ENCODE measurements at places on chromosomes 7 and 10. TPM values are rescaled to one million over a fixed set of nuclear protein-coding genes. Genes with fewer than 3 reads are reported as not detected.
A peak's percentile ranks its signal among the peaks of the same experiment; 100 is the strongest.

DNA sequence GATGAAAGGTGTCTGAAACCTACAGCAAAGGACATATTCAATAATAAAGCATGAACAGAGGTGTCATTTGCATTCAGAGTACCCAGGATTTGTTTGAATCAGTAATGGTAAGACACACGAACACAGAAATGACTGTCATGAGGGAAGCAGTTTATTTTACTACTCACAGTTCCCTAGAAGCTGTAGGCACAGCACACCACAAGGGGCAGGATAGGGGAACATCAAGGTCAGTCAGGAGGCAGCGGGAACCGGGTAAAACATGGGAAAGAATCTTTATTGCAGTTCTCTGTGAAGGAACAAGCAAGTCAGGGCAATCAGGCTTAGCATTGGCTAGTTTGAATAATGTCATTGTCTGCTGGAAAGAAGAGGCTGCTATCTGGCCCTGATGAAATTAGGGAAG lies 70.2 kb upstream of the PDSS1 start:
- no peak for DNase-seq

DNA sequence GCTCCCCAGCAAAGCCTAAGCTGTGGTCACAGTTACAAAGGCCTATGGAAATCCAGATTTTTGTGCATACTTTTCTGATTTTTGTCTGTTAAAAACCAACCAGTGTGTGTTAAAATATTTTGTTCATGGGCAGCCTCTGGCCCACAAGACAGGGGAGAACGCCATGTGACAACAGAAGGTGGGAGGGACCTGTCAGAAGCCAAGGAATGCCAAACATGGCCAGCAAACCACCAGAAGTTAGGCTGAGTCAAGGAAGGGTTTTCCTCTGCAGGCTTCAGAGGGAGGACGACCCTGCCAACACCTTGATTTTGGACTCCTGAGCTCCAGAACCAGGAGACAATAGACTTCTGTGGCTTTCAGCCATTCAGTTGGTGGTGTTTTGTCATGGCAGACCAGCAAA lies 127.3 kb downstream of the CUL2 start:
- DNase-seq = no peak

GRCh38 chr10:113626809-113627355 lies 37.0 kb downstream of the NRAP start:
- DNase-seq = no peak

VGF gene
- not detected for total RNA-seq

TACC2 gene
- 11.2 TPM for total RNA-seq

NPFFR1 gene
- total RNA-seq = not detected

DNA sequence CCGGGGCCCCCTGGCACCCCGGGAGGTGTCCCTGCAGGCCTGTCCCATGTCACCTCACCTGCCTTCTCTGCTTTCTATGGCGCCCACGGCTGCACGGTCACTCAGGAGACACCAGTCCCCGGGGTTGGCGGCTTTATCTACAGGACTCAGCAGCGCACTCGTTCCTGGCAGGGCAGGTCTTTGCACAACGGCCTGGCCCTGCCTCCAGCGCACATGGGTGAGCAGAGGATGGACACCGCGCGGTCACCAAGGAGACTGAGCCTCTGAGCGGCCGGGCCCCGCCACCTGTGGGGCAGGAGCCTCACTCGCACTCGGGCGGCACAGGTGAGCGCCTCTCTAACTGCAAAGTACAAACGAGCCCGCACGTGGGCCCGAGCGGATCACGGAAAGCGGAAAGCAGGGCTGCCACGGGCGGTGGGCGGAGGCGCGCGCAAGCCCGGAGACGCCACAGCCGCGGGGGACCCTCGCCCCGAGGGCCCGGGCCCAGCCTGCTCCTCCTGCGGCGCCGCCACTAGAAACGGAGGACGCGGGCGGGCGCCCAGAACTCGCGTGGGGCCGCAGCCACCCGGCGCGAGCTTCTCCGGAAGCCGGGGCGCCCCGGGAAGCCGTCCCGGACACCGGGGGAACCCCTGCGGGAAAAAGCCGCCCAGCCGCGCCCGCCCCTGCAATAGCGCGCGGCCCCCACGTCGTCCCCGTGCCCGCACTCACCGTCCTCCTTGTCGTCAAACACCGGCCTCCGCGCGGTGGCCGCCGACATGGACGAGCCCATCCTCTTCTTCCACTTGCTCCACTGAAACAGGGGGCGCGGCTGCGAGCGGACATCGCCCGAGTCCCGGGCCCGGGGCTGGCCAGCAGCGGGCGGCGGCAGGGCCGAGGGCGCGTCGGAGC lies 642 bp downstream of the STK32C start:
- DNase-seq = no peak

DNA sequence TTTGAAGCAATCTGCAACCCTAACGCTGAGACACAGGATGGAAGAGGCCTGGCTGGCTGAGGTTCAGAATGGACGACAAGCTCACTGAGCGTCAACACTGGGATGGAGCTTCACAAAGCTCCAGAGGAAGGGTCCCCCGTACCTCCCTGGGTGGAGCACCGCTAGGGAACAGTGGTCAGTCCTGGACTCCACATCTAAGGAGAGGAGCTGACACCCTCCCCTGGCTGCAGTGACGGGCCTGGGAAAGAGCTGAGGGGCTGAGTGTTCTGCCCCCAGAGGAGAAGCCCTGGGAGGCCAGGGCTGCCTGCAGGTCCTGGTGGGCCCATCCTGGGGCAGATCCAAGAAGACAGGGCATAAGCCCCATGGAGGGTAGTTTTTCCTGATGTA lies 146.2 kb downstream of the ARHGAP22 start:
- peak; percentile 25 for DNase-seq

- peak; percentile 95 for DNase-seq
Observed at GRCh38 chr7:105776068-105776790, 100.2 kb downstream of the ATXN7L1 start.

GRCh38 chr7:12052211-12052610 lies 158.9 kb upstream of the TMEM106B start:
- DNase-seq = no peak

DNA sequence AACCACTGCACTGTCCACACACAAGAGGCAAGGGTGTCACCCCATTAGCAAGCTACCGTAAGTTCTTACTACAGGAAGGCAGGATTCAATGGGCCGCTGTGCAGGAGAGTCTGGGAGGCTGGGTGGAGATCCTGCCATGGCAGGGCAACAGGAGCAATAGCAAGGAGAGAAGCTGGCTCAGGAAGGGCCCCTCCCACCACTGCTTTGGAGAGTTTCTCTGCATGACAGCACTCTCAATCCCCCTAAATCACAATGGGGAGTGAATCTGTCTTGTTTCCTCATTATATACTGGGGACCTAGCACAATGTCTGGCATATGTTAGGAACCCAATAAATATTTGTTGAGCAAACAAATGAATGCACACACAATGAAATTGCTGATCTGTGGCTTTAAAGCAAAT lies 83.2 kb upstream of the SFMBT2 start:
- no peak for DNase-seq

- DNase-seq = no peak
Observed at GRCh38 chr10:70634011-70634410, 31.5 kb upstream of the PRF1 start.

GRCh38 chr10:113297226-113297625 lies 255.6 kb upstream of the HABP2 start:
- peak; percentile 84 for DNase-seq

OR2A42 gene
- total RNA-seq = not detected

DNAH11 gene
- total RNA-seq = 13.1 TPM

ELN gene
- total RNA-seq = not detected

DNA sequence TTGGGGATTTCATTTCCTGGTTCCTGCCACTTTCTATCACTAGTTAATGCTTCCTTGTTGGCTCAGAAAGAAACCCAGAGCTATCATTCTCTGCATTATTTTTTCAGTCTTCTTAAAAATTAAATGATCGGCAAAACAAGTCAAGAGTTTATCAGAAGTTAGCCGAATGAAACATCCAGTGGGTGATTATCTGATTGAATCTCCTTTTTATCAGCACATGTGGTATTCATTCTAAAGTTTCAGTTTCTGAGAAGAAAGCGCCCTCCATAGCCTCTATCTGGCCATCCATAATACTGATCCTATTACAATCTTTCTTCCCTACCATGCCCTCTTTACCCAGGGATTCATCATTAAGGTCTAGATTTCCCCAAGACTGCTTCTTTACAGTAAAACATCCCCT lies 71.8 kb downstream of the OSBPL3 start:
- no peak for DNase-seq

SLC18A2 gene
- not detected for total RNA-seq

ASB15 gene
- total RNA-seq = 1.4 TPM

DNA sequence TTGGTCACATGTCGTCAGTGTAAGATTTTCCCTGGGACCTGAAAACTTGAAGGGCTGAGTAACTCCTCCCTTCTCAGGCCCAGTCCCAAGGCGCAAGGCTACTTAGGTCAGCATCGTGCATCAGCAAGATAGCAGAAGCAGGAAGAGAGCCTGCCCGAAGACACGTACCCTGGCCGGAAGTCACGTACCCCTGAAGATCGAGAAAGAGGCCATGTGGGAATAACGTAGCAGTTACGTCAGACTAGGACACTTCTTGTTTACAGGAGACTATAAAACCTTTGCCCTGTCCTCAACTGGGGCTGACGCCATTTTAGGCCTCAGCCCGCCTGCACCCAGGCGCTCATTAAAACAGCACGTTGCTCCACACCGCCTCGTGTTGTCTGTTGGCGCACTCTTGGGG lies 114.3 kb upstream of the GALNT17 start:
- no peak for DNase-seq

HOGA1 gene
- total RNA-seq = not detected

- no peak for DNase-seq
Observed at GRCh38 chr7:117872561-117873309, 506 bp downstream of the CTTNBP2 start.

- DNase-seq = peak; percentile 21
Observed at GRCh38 chr7:84277628-84278224, 83.1 kb upstream of the SEMA3A start.

DNA sequence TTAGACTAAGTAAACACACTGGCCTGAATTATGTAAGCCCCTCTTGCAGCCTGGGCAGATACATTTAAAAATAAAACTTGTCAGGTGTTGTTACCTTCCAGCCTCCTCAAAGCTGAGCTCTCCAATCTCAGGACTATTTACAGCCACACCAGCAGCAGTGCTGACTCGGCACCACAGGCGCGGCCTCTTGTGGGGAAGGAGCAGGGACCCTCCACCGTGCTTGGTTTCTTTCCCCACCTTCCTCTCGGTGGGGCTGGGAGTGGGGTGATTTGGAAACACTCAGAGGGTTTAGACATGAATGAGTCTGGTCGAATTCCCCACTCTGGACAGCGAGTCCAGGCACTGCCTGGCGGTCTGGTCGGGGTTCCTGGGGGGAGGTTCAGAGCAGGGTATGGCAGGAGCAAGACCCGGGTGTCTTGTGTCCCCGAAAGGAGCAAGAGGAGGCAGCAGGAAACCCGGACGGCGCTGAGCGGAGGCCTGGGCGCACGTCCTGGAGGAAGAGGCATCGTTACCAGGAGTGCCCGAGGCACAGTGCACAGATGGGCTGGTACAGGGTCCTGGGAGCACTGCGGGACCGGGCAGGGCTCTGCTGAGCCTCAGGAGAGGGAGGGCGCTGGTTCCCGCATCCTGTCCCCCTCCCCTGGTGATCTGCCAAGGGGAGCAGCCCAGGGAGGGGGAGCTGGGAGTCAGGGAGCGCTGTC lies 29.2 kb upstream of the CFAP46 start:
- DNase-seq = no peak

- no peak for DNase-seq
Observed at GRCh38 chr7:34451923-34452322, 206.1 kb upstream of the NPSR1 start.

GRCh38 chr7:140317597-140317996 lies 80.7 kb downstream of the SLC37A3 start:
- DNase-seq = no peak

SMKR1 gene
- not detected for total RNA-seq

DNA sequence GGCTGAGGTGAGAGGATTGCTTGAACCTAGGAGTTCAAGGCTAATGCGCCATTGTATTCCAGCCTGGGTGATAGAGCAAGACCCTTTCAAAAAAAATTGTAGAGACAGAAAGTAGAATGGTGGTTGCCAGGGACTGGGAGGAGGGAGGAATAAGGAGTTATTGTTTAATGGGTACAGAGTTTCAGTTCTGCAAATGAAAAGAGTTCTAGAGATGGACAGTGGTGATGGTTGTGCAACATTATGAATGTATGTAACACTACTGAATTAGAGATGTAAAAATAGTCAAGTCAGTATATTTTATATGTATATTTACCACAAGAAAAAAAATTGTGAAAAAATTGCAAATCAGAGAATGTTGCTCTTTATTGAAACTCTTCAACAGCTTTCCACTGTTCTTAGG lies 266.5 kb upstream of the NPY start:
- DNase-seq = no peak

PON2 gene
- total RNA-seq = 136 TPM

DNA sequence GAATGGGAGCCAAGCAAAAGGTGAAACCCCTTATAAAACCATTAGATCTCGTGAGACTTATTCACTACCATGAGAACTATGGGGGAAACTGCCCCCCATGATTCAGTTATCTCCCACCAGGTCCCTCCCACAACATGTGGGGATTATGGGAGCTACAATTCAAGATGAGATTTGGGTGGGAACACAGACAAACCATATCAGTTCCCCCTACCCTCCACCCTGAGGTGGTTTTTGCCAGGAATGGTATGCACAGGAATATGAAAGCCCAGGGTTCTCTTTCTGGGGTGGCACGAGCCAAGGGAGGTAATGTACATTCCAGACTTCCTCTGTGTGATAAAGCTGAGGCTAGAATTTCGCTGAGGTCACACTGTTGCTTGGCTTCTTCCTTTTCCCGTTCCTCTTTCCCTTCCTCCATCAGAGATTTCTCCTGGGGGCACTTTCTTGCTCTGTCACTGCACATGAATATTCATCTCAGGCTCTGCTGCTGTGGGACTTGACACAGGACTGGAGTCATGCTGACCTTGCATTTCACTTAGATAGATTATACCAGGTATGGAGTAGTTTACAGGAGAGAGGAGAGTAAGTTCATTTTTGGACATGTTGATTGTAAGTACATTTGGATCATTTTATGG lies 347.0 kb upstream of the MTPN start:
- DNase-seq = no peak

MET gene
- total RNA-seq = 8.3 TPM
